ENCODE measurements at places on chromosomes 4 and X. TPM values are rescaled to one million over a fixed set of nuclear protein-coding genes. Genes with fewer than 3 reads are reported as not detected.

SMARCAD1 gene
- total RNA-seq = 14.4 TPM

SOD3 gene
- 82.9 TPM for total RNA-seq

GAGE12G gene
- total RNA-seq = not detected

ZNF674 gene
- total RNA-seq = 3.6 TPM

F8A1 gene
- total RNA-seq = 16.5 TPM

Data from pericardium fibroblast (primary cell).